Natural killer cell (primary cell): ENCODE measurements at places on chromosomes 1 and 21. TPM values are rescaled to one million over a fixed set of nuclear protein-coding genes. Genes with fewer than 3 reads are reported as not detected.

The FBXO44 gene
- total RNA-seq = 79.1 TPM

The TMCO4 gene
- total RNA-seq = 21.5 TPM

The OR2L2 gene
- total RNA-seq = 0.19 TPM

The NPHS2 gene
- not detected for total RNA-seq
